ENCODE measurements at places on chromosomes 3 and 15.

- no peak for DNase-seq
These were observed 4.7 kb upstream of the TBC1D2B start for GRCh38 chr15:78082106-78082742.

- no peak for DNase-seq
These were observed 112.1 kb upstream of the MB21D2 start for GRCh38 chr3:193029800-193030199.

- DNase-seq = no peak
These were observed 78.3 kb upstream of the SEMA6D start for GRCh38 chr15:47639042-47639441.

- no peak for DNase-seq
These were observed 30.4 kb upstream of the LIMD1 start for GRCh38 chr3:45564172-45564571.

- no peak for DNase-seq
These were observed 71.8 kb upstream of the POLG start for GRCh38 chr15:89406218-89406939.

DNA sequence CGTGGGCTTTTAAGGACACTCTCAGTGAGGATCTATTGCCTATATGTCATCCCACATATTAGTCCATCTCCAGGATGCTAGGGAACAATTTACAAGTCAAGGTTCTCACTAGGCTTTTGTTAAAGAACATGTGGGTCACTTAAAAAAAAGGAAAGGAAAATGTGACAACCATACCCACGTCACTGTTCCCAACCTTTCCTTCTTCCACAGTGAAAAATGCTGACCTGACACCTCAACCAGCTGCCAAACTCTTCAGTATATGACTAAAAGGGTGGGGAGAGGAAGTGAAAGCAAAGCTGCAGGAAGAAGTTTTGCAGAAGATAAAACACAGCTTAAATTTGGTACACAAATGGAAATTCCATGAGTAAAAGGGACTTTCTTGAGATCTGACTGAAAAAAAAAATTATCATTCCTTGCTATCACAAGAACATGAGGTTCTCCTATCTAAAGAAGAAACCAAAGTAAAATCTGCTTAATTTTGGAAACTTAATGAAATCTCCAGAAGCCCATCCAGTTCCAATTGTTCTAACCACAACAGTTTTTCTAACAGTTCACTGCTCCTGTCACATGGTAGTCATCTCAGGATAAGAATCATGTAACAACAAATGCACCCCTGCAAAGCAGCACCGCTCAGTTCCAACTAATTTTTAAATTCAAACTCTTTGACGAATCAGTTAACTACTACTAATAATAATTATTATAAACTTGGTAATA lies 117.0 kb upstream of the TSPAN3 start:
- peak; percentile 38 for DNase-seq

- no peak for DNase-seq
These were observed 89.7 kb downstream of the ULK4 start for GRCh38 chr3:41872157-41872556.

DNA sequence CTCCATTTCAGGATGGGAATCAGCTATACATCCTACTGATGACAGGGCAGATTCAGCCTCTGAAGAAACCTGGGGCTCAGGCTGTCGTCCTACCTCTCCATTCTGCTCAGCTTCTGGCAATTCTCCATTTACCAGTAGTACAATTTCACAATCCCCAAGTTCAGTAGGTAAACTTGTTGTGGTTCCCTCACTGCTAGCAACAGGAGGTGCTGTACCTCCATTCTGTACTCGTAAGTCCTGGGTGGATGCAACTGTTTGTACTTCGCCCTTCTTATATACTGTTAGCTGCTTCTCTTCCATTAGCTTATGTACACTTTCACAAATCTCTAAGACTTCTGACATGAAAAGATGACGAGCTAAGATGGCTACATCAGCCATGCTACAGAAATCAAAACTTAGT lies 11.6 kb downstream of the ZBTB11 start:
- no peak for DNase-seq

DNA sequence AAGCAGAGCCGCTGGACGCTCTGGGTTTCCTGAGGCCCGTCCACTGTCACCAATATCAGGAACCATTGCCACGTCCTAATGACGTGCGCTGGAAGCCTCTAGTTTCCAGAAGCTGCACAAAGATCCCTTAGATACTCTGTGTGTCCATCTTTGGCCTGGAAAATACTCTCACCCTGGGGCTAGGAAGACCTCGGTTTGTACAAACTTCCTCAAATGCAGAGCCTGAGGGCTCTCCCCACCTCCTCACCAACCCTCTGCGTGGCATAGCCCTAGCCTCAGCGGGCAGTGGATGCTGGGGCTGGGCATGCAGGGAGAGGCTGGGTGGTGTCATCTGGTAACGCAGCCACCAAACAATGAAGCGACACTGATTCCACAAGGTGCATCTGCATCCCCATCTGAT lies 3.3 kb downstream of the RHO start:
- DNase-seq = no peak

- no peak for DNase-seq
These were observed 68.6 kb upstream of the ITGA11 start for GRCh38 chr15:68500363-68501258.

GRCh38 chr3:184241447-184242296 lies 7.1 kb downstream of the ALG3 start:
- DNase-seq = peak; percentile 59

GRCh38 chr3:52481819-52482521 lies 13.2 kb upstream of the STAB1 start:
- DNase-seq = no peak

DNA sequence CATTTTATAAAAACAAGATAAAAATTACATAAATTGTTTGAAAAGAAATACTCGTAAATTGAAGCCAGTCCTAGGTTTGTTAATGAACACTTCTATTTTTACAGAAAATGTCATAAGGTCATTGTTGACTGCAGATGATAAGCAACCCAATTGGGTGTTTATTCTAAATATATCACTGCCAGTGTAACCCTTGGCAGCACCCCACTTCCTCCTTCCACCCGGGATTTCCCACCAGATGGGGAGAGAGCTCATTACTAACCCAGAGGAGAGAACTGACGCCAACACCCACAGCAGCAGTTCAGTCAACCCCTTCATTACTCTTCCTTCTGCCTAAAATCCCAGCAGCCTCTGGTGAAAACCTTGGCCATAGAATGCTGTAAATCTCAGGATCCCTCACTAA lies 307.6 kb downstream of the GAP43 start:
- no peak for DNase-seq

DNA sequence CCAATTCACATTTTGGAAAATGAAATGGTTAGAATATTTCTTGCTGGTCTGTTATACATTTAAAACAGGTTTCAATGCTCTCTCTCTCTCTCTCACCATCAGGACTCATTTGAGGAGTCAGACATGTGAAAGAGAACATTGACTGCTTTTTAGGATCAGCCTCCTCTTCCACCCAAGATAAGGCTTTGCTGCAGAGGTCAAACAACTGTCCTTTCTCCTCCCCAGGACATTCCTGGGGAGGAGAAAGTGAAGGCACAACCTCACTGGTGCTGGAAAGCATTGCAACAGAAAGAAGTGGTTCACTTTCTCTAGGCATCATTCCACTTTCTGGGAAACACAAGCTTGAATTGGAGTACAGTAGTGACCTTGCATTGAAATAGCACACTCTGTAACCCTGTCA lies 409.1 kb upstream of the NR2F2 start:
- no peak for DNase-seq

DNA sequence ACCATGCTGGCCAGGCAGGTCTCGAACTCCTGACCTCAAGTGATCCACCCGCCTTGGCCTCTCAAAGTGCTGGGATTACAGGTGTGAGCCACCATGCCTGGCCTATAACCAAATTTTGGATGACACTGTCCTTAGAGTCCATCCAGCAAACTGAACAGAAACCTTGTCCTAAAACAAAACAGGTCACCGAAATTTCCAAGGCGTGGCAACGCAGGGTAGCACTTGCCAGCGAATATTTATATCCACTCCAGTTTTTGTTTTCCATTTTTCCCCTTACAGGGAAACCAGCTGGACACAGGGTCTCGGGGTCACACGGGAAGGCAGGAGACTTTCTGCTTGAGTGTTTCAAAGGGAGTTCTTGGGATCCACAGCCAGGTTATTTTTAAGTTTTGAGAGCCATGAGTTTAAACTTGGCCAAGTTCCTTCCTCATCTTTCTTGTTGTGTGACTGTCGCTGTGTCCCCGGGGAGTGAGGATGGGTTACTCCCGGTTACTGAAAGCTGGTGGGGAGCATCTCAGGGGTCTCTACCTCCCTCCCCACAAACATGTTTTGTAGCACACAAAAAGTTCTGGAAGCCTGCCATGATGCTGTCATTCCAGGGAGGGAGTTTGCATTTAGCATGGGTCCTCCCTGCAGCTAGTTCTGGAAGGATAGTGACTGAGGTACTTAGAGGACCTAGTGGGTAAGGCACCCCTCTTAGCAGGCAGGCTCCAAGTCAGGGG lies 12.6 kb downstream of the LIMD1 start:
- no peak for DNase-seq

GRCh38 chr3:80769683-80770082 lies 991.8 kb downstream of the GBE1 start:
- no peak for DNase-seq

DNA sequence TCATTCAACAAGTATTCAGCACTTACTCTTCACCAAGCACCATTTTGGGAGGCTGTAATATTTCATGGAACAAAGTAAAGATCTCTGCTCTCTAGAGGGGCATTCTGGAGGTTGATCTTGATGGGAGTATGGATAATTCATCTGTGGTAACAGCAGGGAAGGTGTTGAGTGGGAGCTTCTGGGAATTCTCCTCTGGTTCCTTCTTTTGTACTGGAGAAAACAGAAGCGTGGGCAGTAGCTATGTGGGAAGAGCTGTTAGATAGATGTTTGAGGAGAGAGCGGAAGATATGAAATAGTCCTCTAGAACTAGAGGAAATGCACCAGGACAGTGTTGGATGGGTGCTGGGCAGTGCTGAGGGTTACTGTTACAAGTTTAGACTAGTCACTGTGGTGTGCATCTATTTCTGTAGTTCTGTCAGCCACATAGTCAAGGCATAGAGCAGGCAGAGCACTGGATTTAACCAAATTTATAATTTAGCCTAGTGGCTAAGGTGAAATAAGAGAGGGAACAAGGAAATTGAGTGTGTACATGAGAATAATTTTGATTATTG lies 9.6 kb downstream of the NMD3 start:
- DNase-seq = no peak

DNA sequence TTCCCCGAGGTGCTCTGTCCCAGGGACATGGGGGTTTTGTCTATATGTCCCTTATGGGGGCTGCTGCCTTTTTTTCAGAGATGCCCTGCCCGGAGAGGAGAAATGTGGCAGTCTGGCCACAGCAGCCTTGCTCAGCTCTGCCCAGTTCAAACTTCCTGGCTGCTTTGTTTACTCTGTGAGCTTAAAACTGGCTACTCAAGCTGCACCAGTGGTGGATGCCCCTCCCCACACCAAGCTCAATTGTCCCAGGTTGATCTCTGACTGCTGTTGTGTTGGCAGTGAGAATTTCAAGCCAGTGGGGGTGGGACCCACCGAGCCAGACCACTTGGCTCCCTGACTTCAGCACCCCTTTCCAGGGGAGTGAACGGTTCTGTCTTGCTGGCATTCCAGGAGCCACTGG lies 188.9 kb downstream of the STXBP5L start:
- DNase-seq = no peak

- no peak for DNase-seq
These were observed 123.4 kb upstream of the C2CD4B start for GRCh38 chr15:62288361-62289017.
